ENCODE measurements at places on chromosomes 6 and 20.

- no peak for DNase-seq
Observed at GRCh38 chr20:21918398-21918797, 212.9 kb downstream of the PAX1 start.

GRCh38 chr6:118387921-118388701, 160.0 kb upstream of the PLN start:
- no peak for DNase-seq

DNA sequence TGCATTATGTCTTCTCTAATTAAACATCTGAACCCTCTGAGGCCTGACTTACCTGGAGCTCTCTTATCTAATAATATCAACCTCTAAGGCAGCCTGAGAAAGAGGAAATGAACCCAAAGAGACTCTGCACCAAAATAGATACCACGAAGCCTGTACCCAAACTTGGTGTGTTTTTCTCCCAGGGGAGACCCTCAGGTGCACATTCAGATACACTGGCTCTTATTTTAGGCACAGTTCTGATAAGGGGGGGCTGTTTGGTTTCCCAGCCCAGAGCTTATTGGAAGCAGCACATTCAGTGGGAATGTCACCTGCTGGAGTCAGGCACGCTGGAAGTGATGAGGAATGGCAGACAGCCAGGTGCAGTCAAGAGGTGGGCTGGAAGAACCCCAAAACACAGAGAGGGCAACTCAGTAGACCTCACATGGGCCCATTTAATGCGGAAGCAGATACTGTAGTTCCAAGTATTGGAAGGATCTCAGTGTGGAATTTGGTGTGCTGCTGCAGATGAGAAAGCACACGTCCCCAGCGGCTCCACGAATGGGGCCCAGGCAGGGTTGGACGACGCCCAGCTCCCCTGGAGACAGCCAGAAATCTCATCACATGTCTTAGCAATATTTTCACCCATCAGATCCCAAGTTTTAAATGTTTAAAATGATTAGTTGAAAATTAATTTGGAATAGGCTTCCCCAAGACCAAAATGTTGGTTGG, 9.7 kb upstream of the CCR6 start:
- DNase-seq = no peak

- no peak for DNase-seq
Observed at GRCh38 chr6:75379536-75379935, 94.9 kb upstream of the TMEM30A start.

GRCh38 chr6:51350308-51350904, 531.7 kb downstream of the TFAP2B start:
- DNase-seq = no peak

DNA sequence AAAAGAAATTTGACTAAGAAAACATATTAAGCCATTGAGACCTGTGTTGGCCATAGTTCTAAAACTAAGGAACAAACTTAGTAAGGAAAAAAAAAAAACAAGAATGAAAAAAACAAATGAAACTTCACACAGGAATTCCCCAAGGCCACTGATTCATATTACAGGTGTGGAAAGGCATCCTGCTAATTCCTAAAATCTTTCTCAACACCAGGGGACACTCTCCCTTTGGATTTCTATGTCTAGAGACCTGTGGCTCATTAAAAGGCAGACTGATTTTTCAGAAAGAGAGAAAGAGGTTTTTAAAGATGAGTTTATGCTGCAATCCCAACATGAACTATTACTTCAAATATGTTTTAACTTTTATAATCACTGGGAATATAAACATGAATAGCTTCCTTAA, at the start of gene OR12D1:
OR12D1 (plus strand) TSS at position 341 of the 400 bp plus-strand sequence.
- DNase-seq = no peak

DNA sequence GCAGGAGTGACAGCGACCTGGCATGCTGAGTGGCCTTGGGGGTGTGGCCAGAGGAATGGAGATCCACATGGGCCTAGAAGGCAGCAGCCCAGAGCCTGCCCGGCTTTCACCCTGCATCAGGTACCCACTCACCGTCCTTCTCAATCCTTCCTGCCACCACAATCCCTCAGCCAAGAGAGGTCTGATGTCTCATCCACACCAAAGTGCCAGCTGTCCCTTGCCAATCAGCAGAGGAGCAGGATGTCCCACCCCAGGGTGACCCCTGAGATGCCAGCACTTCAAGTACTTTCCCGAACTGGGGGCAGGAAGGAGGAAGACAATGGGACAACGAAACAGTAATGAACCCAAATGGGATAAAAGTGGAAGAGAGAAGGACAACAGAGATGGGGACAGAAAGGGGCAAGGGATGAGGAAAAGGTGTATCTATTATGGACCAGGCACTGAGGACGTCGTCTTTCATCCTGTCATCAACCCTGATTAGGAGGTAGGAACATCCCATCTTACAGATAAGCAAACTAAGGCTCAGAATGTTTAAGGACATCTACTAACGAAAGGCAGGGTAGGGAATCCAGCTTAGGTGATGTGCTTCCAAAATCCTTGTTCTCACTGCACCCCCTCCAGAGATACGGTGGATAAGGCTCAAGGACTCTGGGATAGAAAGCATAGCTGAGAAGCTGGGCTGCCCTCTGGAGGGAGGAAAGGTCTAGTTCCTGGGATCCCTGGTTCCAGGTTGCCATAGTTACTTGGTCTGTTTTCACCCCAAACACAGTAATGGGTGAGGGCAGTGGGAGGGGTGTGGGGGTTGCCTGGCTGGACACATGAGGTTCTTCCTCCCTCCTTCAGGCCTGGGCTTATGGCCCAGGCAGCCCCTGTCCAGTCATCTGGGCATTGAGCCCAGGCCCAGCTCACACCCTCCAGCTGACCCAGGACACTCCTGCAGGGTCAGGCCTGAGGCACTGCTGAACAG, 4.5 kb upstream of the TNXB start:
- DNase-seq = no peak

DNA sequence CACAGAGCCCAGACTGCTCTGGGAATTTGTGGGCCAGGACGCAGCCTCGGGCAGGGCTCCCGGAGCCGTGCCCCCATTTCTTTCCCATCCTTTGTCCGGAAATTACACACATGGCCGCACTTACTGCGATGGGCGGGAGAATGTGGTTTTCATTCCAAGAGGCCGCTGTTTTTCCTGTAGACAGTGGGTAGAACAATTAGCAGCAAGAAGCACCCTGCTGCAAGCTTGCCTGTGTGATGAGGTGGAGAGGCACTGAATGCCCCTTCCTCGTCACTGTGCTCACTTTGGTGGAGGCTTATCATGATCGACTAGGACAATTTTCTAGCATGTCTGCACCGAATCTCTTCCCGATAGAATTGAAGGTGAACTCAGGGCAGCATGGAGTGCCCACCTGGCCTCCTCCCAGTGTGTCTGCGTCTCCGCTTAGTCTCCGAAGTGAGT, 102.8 kb downstream of the DACT2 start:
- no peak for DNase-seq

- no peak for DNase-seq
Observed at GRCh38 chr6:17318435-17319165, 37.4 kb downstream of the RBM24 start.

DNA sequence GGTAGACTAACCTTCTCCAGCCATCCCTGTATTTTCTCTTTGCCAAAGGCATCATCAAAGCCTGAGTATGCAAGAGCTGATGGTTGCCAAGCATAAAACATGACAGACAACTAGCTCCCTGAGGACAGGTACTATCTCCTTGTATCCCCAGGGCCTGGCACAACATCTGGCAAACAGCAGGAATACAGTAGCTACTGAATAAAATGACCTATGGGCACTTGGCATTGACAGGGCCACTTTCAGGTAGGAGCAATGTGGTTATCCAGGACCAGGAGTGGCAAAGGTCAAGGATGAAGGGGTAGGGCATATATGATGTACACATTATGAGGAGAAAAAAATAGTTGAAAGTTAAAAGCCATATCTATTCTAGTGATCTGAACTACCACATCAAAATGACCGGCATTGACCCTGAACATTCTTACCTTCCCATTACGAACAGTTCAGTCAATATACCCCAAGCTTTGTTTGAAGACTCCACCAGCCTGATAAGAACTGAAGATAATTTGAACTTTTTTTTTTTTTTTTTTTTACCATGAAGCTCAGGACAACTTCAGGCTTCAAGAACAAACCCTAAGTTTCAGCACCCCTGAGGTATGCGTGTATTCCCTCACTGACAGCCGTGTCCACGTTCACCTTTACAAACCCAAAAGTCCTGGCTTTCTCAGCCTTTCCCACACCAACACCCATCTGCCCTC, 12.3 kb downstream of the ABHD12 start:
- no peak for DNase-seq

GRCh38 chr6:108594640-108595039, 33.9 kb downstream of the FOXO3 start:
- no peak for DNase-seq

DNA sequence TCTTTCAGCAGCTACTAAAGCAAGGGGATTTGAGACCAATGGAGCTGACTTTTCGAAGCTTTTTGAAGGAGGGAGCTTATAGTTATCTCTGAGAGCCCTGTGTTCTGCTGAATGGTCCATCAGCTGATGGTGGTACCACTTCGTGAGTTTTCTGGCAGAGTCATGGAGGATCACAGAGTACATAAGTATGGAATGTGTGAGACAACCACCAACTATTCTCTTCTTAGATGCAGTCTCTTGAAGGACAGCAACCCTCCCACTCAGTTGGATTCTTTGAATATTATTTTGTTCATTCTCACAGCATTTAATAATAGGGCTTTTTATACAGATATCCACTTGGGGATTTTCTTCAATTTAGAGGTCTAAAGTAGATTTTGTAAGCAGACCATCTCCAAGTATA, 75.3 kb downstream of the ELOVL2 start:
- no peak for DNase-seq

DNA sequence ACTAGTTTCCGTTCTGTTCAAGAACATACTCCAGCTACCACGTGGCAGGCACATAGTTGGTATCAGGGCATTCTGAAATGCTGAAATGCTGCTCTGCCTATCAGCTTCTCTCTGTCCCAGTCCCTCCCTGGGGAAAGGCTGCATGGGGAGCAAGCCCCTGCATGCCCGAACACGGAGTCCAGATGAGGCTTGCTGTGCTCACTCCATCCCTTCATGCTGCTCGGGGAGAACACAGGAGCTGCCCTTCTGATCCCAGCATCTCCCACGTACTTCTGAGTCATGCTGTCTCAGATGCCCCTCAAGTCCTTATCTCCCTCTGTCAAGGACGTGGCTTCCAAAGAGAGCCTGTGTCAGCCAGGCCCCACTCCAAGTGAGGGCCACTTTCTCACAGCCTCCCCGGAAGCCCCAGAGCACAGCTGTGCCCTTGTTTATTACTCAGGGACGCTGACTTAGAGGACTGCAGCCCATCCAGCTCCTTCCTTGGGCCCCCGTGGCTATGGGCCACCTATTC, 29.4 kb downstream of the THBS2 start:
- DNase-seq = no peak

GRCh38 chr20:44959082-44959637, 1.0 kb downstream of the TOMM34 start:
- no peak for DNase-seq

DNA sequence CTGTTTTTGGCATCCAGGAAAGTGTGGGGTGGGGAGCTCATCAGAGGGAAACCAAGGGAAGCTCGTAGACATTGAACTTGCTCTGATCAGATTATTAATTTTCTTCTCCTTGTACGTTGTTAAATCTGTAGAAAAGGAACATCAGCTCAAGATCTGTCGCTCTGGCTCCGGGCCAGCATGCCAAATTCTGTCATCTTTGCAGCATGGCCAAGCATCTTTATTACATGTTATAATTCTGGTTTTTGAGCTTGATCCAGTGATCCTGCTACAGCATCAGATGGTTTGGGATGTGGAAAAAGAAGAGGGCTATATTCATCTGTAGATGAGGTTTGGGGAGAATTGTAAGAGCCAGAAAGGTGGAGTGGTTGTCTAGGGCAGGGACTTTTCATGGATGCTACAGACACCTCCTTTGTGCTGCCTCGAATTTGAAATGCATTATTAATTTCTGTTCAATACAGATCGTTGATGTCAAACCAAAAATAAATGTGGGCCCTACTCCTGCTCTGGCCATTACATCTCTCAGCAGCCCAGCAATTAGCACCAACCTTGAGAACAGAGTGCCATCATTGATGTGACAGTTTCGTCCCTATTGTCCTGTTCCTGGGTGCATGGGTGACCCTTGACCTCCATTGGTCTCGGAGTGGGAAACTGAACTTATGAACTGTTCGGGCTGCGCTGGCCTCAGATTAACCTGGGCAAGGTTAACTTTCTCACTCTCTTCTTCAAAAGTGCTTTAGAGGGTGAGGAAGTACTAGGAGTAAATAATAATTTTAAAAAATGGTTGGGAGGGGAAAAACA, 250.8 kb downstream of the SOX4 start:
- no peak for DNase-seq

DNA sequence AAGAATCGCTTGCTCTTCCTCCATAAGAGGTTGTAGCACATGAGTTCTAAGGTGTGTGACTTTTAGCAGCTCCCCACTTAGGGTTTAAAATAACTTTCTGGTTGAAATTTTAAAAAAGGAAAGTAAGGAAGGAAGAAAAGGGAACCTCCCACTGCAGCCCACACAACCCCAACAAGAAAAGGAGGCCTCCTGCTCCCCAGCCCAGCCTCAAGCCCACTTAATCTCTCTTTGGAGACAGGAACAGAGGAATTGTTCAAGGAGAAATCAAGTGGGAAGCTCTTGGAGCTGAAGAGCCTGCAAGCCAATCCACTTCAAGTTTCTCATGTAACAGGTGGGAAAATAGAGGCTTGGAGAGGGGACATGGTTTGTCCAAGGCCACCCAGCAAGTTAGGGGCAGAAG, 39.1 kb upstream of the PREX1 start:
- DNase-seq = no peak
